ENCODE measurements at places on chromosomes 1 and 21. TPM values are rescaled to one million over a fixed set of nuclear protein-coding genes. Genes with fewer than 3 reads are reported as not detected.

DNA sequence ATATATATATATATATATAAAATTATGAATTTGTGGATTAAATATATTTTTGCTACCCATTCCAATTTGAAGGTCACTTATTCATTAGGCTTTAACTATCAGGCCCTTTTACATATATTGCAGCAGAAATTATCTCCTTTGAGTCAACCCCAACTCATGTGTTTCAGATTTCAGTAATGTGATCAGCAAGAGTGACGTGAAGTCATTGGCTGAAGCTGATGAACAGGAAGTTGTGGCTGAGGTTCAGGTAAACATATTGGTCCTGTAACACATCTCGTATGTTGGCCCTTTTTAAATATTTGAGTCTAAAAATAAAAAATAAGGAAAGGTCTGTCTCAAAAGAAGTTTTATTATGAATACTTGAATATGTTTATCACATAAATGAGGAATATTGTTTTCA, 8.5 kb downstream of the VPS45 start:
- no peak for DNase-seq

FCRL2 gene
- total RNA-seq: not detected

GRCh38 chr1:64479874-64480273, 9.9 kb downstream of the CACHD1 start:
- DNase-seq: no peak

SMPDL3B gene
- not detected for total RNA-seq

GPR37L1 gene
- total RNA-seq: not detected

GRCh38 chr1:186682736-186683135, 2.5 kb upstream of the PTGS2 start:
- no peak for DNase-seq

GRCh38 chr1:179077396-179077795, 4.5 kb upstream of the TOR3A start:
- DNase-seq: no peak

DNA sequence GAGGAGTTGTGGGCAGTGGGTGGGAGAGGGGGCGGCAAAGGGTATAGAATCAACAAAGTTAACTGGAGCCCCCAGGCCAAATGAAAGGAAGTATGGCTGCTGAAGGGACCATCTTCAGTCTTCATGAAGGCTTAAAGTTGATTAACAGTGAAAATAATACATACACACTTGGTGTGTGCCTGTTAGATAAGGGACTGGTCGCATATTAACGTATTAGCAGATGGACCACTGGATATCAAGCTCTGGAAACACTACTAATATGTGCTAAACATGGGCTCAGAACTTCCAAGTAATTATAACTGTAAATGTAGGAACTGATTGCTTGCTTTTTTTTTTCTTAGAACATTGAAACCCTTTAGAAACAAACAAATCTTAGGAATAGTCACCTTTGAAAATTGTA, 224.7 kb upstream of the KIAA0040 start:
- no peak for DNase-seq

CCDC185 gene
- total RNA-seq: not detected

DNA sequence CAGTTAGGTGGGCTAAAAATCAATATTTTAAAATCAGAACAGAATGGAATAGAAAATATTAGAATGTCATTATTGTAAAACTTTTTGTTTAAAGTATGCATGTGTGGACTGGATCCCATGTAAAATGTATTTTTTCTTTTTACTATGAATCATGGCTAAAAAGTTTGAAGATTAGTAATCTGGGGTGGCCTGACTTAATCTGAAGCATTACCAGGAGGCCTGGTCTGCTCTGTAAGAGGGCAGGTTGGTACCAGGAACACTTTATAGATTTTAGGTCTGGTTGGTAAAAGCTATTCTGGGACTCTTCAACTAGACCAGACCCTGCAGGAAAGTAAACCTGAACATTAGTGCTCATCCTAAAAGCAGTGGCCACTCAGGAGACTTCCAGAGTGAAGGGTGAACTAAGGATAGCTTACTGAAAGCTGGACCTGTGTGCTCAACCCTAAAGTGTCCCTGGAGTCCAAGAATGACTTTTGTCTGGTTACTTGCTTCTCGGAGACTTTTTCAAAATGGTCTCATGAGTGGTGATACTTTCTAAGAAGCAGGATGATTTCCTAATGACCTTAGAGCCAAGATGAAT, 16.5 kb downstream of the RGL1 start:
- DNase-seq: no peak

PRKAA2 gene
- 16.9 TPM for total RNA-seq

GRCh38 chr1:57770772-57771171, 346.9 kb upstream of the DAB1 start:
- no peak for DNase-seq

DNA sequence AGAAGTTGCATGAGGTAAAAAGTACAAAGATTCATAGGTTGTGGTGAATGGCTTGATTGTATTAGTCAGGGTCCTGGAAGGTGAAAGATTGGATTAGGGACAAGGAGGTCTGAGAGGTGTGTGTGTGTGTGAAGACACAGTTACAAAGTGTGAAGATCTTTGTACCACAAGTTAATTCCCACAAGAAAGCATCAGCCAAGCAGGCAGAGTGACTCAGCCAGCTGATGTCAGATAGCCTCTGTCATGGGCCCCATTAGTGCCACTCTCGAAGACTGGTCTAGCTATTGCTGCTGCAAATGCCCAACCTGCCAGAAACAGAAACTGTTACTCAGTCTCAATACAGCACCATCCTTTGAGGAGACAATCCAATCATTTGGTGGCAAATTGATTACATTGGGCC, 96.5 kb downstream of the DTL start:
- no peak for DNase-seq

MATN1 gene
- not detected for total RNA-seq

- DNase-seq: no peak
Observed at GRCh38 chr21:46347791-46348381, 23.9 kb downstream of the PCNT start.

SPRR1A gene
- not detected for total RNA-seq

SETSIP gene
- not detected for total RNA-seq

- DNase-seq: no peak
Observed at GRCh38 chr1:26726784-26727183, 31.0 kb downstream of the ARID1A start.

GRCh38 chr1:56452027-56453011, 127.0 kb downstream of the PLPP3 start:
- DNase-seq: no peak

- no peak for DNase-seq
Observed at GRCh38 chr1:68516066-68516465, 19.2 kb upstream of the DEPDC1 start.

DNA sequence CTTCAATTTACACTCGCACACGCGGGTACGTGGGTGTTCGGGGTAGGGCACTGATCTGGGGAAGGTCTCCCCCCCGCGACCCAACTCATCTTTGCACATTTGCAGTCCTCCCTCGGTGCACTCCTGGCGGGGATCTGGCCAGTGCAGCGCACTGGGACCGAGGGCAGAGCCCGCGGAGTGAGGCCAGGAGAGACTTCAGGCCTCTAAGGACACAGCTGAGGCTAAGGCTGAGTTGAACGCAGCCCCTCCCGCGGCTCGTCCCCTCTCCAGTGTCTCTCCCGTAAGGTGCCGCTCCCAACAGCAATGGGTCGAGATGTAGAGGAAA, 936 bp upstream of the NCAM2 start:
- DNase-seq: no peak

APCS gene
- not detected for total RNA-seq

DNA sequence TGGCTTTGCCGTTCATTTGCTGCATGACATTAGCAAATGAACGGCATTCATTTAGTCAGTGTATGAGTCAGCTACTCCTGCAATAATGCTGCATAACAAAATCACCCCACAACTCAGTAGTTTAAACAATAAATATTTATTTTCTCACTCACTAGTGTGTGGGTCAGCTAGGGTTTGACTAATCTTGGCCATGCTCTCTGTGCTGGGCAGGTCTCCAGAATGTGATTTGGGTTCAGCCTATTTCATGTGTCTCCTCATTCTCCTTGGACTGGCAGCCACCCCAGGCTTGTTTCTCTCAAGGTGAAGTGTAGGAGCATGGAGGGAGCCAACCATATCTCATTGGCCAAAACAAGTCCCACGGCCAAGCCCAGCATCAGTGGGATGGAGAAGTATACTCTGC, 104.3 kb downstream of the LACTBL1 start:
- DNase-seq: no peak

GRCh38 chr1:115710859-115711624, 57.5 kb downstream of the CASQ2 start:
- no peak for DNase-seq

GRCh38 chr1:44497422-44498170, 92.5 kb downstream of the RNF220 start:
- DNase-seq: no peak

GRCh38 chr21:40210251-40210650, 343.0 kb downstream of the PCP4 start:
- DNase-seq: no peak

GRCh38 chr1:21783679-21784603, 992 bp upstream of the USP48 start:
- no peak for DNase-seq

MEX3A gene
- total RNA-seq: not detected

GRCh38 chr1:164443836-164444235, 115.1 kb upstream of the PBX1 start:
- no peak for DNase-seq

EXO1 gene
- 0.42 TPM for total RNA-seq

DNA sequence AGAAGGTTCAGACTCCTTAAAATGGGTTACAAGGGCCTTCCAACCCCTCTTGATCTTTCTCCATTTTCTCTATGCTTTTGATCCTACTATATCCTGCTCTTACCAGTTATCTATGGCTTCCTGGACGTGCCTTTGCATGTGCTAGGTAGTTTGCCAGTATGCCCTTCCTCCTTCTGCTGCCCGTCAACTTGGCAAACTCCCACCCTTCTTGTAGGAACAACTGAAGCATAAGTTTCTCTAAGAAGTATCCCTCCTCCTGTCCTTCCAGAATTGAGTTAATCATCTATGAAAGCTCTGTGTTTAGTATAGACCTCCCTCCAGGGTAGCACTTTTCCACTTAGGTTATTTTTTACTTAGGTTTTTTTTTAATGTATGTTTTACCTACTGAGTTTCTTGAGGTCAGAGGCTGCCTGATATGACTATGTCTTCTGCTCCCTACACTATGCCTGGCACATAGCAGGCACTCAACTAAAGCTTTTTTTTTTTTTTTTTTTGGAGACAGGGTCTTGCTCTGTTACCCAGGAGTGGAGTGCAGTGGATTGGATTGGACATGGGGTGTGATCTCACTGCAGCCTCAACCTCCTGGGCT, 10.0 kb upstream of the IGSF3 start:
- DNase-seq: no peak

DNA sequence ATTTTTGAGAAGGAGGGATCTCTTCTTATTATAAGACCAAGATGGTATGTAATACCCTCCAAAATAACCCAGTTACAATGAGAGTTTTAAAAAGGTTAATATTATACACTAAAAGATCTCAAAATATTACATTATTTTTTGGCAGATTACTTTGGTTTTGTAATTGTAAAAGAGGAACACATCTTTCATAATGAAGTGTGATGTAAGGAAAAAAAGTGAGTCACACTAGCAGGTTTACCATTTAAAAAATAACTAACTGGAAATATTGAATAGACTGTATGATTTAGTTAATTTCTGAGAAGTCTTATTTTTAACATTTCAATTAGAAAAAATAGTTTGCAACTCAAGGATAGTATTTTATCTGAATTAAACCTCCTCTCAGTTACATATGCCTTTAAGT, 1.1 kb downstream of the F5 start:
- no peak for DNase-seq

GBP6 gene
- total RNA-seq: not detected

GRCh38 chr1:203805689-203806088, 10.3 kb downstream of the ZBED6 start:
- no peak for DNase-seq

DNA sequence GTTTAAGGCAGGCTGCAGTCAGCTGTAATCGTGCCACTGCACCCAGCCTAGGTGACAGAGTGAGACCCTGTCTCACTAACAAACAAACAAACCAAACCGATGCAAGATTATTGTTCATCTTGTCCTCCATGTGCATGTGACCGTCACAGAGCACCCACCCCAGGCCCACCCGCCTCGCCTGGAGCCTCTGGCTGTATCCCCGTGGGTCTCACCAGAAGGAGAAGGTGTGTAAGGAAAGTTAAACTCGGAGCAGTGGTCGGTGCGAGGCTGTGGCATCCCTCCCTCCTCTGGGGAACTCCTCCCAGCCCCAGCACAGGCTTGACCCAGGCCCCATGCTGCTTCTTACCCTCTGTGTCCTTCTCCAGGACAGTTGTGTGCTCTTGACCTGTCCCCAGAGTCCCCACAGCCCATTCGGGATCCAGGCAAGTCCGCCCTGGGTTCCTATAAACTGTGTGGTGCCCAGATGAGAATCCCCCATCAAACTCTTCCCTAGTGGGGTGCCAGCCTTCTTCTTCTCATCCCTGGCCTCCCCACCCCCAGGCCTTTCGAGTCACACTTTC, 318.4 kb downstream of the AJAP1 start:
- DNase-seq: no peak

- no peak for DNase-seq
Observed at GRCh38 chr1:9826616-9827015, 2.9 kb upstream of the CLSTN1 start.

DNA sequence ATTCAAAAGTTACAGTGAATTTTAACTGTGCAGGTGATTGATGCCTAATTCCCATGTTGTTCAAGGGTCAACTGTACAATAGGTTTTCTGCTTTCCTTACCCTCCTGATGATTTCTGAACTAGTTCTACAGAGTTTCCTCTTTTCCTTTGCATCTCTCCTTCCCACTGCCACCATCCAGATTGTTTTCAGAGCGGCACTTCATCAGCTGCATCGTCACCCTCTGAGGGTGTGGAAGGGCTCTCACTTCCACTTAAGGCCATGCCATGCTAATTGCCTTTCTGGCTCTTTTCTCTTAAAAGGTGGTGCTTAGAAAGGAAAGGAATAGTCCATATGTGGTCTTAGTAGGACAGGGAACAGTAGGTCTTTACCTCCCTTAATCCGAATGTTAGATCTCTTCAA, 39.1 kb downstream of the DISC1 start:
- DNase-seq: no peak

ZNF670 gene
- total RNA-seq: 5.2 TPM

PBX1 gene
- total RNA-seq: 53.1 TPM

ALX3 gene
- not detected for total RNA-seq

MAB21L3 gene
- total RNA-seq: not detected

STMN1 gene
- 14.4 TPM for total RNA-seq

DNA sequence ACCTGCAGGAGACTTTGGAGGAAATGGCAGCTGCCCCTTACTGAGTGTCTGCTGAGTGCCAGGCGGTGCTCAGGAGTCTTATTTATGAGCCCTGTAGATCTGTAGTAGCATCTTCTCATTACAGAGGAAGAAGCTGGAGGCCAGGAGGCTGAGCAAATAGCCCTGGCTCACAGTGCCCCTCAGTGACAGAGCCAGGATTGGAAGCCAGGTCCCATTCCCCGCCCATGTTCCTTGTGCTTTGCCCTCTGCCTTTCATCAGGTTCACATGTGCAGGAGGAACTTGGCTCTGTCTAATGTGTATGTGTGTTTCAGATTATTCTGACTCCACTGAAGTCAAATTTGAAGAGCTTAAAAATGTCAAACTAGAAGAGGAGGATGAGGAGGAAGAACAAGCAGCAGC, 21.2 kb downstream of the KDM4A start:
- no peak for DNase-seq

- DNase-seq: no peak
Observed at GRCh38 chr1:194047921-194048320, 861.5 kb upstream of the B3GALT2 start.

Measured in thoracic aorta (tissue), 2 donors.